Hematopoietic multipotent progenitor cell treated with erythropoietin and hydrocortisone succinate and interleukin-3 and kit ligand, for 6 days (in vitro differentiated cells): ENCODE measurements at places on chromosomes 13 and 19.

GRCh38 chr13:108070491-108070890 lies 144.8 kb downstream of the LIG4 start:
- DNase-seq, result no peak

GRCh38 chr13:26759249-26759906 lies 1.2 kb downstream of the GPR12 start:
- no peak for DNase-seq

- no peak for DNase-seq
Measured at GRCh38 chr19:44696939-44697669, 1.8 kb upstream of the CEACAM16 start.

DNA sequence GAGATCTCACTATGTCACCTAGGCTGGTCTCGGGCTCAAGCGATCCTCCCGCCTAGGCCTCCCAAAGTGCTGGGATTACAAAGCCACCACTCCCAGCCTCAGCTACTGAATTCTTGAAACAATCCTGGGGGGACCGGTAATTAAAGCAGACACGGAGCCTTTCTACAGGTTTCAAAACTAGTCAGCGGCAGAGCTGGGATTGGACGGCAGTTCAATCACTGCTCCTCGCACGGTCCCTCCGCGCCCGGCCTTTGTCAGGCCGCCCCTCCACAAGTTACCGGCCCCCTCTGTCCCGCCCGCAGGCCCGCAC lies 229 bp downstream of the BORCS8 start:
- DNase-seq, result no peak

GRCh38 chr13:71632721-71633120 lies 234.3 kb downstream of the DACH1 start:
- DNase-seq, result no peak

DNA sequence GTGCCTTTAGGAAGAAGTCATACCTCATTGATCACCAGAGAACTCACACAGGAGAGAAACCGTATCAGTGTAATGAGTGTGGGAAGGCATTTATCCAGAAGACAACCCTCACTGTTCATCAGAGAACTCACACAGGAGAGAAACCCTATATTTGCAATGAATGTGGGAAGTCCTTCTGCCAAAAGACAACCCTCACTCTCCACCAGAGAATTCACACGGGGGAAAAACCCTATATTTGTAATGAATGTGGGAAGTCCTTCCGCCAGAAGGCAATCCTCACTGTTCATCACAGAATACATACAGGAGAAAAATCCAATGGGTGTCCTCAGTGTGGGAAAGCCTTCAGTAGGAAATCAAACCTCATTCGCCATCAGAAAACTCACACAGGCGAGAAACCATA lies 21.9 kb downstream of the ZNF382 start:
- DNase-seq, result no peak

DNA sequence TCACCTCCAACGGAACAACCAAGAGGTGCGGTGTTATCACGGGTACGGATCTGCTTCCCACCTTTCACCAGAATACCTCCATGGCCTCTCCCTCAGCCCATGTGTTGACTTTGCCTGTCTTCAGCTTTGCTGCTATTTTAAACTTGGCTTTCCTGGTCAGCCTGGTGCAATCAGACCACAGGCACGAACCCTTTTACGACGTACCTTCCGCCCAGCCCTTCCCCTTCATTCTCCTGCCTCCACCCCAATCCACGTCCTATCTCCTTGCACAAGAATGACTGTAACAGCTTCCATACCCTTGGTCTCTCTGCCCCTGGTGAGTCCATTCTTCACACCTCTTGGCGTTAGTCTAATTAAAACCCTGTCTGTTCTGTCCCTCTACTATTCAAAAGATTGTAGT lies 431.7 kb downstream of the EFNB2 start:
- DNase-seq, result no peak

DNA sequence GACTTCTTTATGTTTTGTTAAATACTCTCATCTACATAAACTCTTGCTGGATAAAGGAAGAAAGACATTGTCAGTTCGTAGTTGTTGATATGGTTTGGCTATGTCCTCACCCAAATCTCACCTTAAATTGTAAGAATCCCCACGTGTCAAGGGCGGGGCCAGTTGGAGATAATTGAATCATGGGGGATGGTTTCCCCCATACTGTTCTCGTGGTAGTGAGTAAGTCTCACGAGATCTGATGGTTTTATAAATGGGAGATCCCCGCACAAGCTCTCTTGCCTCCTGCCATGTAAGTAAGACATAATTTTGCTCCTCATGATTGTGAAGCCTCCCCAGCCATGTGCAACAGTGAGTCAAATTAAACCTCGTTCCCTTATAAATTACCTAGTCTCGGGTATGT lies 3.6 kb downstream of the ADGRE1 start:
- peak; percentile 19 for DNase-seq

GRCh38 chr19:44847144-44848035 lies 1.3 kb downstream of the NECTIN2 start:
- peak; percentile 65 for DNase-seq

GRCh38 chr13:37597477-37598025 lies 1.0 kb downstream of the POSTN start:
- no peak for DNase-seq

GRCh38 chr19:12666265-12667048 lies at the start of the genes MAN2B1 and WDR83:
Gene MAN2B1, minus strand, starts transcription at chr19:12666742. Its CDS starts 41 bp downstream, at chr19:12666701.
Gene WDR83, plus strand, starts transcription at chr19:12666807. Its CDS starts 2,984 bp downstream, at chr19:12669791.
- peak; percentile 91 for DNase-seq

DNA sequence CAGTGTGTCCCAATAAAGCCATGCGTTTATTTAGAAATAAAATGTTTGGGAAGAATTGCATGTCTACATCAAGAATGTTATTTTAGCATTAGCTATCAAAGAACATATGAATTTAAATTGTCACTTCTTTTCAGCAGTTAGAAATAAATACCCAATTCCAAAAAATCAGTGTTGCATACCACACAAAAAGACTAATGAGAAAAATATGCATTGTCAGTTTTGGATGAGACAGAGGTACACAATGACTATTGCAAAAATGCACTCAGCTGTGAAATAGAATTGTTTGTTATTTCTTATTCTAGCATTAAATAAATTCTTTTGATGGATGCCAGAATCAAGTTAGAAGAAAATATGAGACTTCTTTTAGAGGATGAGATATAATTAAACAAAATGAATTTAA lies 833.9 kb downstream of the SLITRK1 start:
- DNase-seq, result no peak

DNA sequence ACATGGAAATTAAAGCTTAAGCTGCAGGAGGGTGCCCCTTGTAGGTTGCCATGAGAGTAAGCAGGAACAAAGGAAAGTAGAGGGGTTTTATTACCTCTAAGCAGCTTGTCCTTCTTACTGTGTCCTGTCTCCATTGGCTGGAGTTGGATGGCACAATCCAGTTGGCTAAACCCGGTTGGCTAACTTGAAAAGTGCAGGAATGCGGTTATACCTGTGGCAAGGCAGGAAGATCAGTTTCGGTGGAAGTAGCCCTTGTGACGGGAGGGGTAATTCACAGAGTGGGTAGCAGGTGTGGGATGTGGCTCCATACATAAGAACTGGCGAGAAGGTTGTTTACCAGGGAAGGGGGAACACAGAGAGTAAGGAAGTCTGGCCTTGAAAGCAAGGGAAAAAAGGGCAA lies 3.2 kb downstream of the ZNF726 start:
- no peak for DNase-seq

DNA sequence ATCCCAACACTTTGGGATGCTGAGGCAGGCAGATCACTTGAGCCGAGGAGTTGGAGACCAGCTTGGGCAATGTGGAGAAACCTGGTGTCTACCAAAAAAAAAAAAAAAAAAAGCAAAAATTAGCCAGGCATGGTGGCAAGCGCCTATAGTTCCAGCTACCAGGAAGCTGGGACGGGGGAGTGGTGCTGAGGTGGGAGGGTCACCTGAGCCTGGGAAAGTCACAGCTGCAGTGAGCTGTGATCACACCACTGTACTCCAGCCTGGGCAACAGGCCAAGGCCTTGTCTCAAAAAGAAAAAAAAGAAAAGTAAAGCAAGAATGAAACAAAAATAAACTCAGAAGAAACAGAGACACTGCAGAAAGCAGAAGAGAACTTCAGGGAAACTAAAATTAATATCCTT lies 31.6 kb downstream of the MTRF1 start:
- peak; percentile 38 for DNase-seq

DNA sequence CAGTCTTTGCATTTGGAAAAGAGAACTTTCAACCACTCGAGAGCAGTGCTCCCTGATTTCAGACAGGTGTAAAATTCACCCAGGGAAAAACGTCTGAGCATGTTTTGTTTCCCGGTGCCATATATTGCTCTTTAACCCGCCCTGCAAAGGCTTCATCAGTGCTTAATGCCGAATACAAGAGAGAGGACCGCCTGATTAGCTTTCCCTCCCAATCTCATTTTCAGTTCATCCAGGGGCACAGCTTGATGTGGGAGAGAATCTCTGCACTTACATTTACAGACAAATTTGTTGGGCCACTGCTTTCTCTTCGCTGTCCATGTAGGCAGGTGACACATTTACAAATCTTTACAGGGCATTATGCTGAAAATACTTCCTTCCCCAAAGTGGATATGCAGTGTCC lies 499.1 kb downstream of the LIG4 start:
- no peak for DNase-seq

GRCh38 chr19:46297700-46298478 lies 1.0 kb downstream of the HIF3A start:
- DNase-seq, result no peak

GRCh38 chr13:66655847-66656454 lies 574.2 kb downstream of the PCDH9 start:
- DNase-seq, result no peak

DNA sequence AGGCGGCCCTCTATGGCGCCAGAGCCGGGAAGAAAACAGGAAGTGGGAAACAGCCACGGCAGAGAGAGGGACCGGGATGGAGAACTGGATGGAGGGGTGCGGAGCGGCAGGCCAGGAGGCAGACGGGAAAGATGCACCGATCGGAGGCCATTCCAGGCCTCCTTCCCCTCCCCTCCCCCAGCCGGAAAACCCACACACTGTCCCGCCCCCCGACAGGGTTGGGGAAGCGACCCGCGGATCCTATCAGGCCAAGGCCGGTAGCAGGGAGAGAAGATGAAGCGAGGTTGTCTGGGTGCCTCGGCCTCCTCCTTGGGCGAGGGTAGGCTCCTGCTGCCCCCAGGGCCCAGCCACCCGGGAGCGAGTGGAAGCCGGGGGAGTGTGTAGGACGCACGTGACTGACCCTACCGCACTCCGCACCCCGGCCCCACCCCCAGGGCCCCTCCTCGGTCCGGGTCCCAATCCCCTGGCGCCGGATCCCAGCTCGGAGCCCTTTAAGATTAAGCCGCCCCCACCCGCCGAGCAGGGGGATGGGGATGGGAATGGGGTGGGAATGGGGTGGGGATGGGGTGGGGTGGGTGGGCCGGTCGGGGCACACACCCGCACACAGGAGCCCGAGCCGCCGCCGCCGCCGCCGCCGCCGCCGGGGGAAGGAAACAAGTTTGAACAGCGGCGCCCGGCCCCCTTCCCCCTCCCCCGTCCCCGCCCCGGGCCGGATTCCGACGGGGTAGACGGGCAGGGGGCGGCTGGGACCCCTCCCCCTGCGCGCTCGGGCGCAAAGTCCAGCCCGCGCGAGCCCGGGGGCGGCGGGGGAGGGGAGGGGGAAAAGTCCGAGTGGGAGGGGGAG lies 1.5 kb downstream of the ERF start:
- peak; percentile 77 for DNase-seq

GRCh38 chr19:17282488-17283125 lies 906 bp downstream of the ANKLE1 start:
- DNase-seq, result peak; percentile 95

GRCh38 chr13:29195456-29195855 lies 375.3 kb downstream of the MTUS2 start:
- DNase-seq, result no peak

- DNase-seq, result peak; percentile 68
Measured at GRCh38 chr13:44575741-44576350, at the start of gene TSC22D1. Gene TSC22D1, minus strand, starts transcription at chr13:44576330. Its CDS starts 256 bp downstream, at chr13:44576074.

- peak; percentile 73 for DNase-seq
Measured at GRCh38 chr19:4980067-4980466, 11.2 kb downstream of the KDM4B start.

- DNase-seq, result no peak
Measured at GRCh38 chr13:100600461-100600860, 11.9 kb upstream of the GGACT start.

DNA sequence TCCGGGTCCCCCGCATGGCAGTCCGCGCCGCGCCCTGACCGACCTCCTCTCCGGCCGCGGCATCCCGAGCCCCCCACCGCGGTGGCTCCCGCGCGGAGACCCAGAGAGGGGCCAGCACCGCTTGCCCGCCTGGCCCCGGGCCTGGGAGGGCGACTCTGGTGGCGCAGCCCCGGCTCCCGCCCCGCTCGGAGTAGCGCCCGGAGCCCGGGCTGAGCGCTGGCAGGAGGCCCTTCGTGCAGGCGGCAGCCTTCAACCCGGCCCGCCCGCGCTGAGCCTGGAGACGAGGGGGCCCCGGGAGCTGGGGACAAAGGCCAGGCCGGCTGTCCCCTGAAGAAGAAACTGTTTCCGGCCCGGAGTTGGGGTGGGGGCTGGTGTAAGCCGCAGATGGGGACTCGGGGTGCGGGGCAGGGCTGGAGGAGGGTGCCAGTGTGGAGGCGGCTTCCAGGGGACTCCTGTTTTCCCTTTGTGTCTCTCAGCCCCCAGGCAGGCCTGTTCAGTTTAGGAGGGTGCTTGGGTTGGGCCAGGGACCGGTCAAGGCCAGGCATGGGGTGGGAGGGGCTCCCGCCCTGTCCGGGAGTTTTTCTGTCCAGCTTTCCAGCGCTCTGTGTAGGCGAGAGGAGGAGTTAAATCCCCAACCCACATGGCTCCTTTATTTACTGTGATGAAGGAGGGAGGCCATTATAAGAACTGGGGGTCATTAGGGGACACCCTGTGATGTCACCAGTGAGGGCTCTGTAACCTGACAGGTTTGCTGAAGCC lies 935 bp downstream of the LRP3 start:
- DNase-seq, result peak; percentile 39

GRCh38 chr13:35690581-35691207 lies 214.2 kb upstream of the MAB21L1 start:
- DNase-seq, result no peak

GRCh38 chr13:100674572-100674871 lies at the start of gene TMTC4:
Gene TMTC4, minus strand, starts transcription at chr13:100674795. Its CDS starts 4,433 bp downstream, at chr13:100670362.
- DNase-seq, result no peak

DNA sequence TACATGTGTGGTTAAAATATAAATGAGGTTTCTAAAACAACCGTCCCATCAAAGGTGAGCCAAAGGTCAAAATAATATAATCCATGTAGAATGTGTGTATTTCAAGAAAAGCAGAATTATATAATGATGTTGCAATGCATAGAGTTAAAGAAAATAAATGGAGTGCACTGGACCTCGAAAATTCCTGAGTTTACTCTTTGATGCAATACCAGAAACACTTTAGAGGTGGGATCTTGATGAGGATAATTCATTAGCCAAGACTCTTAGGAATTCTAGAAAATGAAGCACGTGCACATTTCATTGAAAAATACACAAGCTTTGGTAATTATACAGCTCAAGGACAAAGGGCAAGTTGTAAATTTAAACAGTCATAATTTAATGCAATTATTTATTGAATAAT lies 508.9 kb upstream of the ARGLU1 start:
- DNase-seq, result no peak

- DNase-seq, result peak; percentile 58
Measured at GRCh38 chr13:28819735-28820098, 422 bp upstream of the MTUS2 start.

GRCh38 chr19:47427241-47428176 lies 8.2 kb upstream of the MEIS3 start:
- DNase-seq, result peak; percentile 77
